ENCODE measurements at places on chromosomes 5 and 9. TPM values are rescaled to one million over a fixed set of nuclear protein-coding genes. Genes with fewer than 3 reads are reported as not detected.
A peak's percentile ranks its signal among the peaks of the same experiment; 100 is the strongest.

DNA sequence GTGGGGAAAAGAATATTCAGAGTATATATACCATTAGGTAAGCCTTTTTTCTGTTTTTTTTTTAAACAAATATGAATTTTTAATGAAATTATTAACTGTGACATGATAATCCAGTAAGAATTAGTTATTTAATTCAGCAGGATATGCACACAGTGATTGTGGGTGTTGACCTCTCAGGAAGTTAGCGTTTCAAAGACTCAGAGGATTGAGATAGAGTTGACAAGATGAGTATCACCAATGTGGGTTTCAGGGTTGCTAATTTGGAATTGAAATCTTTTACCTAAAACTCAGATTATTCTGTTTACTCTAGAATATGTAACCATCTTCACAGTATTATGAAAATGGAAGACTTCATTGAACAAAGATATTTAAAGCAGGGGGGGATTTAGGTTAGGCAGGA lies 56.2 kb downstream of the FOCAD start:
- peak; percentile 20 for ATAC-seq

DNA sequence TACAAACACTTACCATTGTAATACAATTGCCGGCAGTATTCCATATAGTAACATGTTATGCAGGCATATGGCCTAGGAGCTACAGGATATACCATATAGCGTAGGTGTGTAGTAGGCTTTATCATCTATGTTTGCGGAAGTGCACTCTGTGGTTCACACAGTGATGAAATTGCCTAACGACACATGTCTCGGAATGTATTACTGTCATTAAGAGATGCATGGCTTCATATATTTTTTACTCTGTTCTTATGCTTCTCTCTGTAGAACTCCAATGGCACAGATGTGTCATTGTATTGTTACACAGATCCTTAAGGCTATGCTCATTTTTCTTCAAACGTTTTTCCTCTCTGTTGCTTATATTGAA lies 19.2 kb upstream of the ANKRD18A start:
- ATAC-seq = no peak

GRCh38 chr9:3337515-3338225 lies 188.1 kb downstream of the RFX3 start:
- peak; percentile 55 for ATAC-seq

GRCh38 chr9:106291786-106292185 lies 571.2 kb upstream of the ZNF462 start:
- ATAC-seq = no peak

- ATAC-seq = no peak
These were observed 27.7 kb downstream of the UBAP1 start for GRCh38 chr9:34206561-34206960.

- ATAC-seq = peak; percentile 67
These were observed 325.4 kb downstream of the TMEM38B start for GRCh38 chr9:106019702-106020101.

DNA sequence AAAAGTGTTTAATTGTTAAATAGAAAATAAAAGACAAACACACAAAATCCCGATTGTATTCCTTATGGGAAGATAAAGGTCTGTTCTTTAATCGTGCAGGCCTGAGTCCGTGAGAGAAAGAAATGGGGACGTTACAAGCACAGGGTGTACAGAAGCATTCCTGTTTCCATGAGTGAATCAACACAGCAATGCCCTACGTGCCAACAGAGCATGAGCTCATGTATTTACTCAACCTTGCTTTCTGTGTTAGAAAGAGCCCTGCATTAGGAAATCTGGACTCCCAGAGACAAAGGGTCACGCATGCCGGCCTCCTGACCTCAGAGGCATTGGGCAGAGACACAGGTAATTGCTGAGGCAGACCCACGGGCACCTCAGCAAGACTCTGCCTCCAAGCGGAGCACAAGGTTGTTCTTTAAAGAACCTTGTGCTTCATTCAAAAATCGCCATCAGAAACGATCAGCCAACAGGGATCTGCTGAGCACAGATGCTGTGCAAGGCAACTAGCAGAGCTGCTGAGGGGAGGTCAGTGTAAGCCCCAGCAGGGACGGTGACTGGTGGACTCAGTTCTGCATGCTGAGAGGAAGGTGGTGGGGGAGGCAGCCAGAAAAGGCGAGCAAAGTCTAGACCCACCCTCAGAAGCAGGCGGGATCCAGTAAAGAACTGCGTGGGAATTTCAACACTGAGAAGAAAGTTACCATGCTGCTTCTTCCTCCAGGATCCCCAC lies 101.0 kb downstream of the TLE1 start:
- ATAC-seq = peak; percentile 89

DNA sequence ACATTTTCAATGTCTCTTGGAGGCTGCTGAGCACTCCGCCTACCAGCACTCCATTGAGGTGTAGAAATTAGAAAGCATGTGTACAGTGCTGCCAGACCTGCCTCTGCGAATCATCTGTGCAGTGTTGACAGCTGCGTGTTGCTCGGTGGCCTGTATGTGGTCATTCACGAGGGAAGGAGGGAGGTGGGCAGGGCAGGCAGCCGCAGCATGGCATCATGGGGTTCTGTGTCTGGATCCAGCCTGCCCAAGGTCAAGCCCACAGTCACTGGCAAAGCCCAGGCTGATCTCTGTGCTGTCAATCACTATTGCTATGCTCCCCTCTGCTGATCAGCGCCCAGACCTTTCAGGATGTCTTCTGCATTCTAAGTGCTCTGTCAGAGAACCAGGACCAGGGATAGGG lies 8.0 kb upstream of the PDZD2 start:
- ATAC-seq = peak; percentile 71

DNA sequence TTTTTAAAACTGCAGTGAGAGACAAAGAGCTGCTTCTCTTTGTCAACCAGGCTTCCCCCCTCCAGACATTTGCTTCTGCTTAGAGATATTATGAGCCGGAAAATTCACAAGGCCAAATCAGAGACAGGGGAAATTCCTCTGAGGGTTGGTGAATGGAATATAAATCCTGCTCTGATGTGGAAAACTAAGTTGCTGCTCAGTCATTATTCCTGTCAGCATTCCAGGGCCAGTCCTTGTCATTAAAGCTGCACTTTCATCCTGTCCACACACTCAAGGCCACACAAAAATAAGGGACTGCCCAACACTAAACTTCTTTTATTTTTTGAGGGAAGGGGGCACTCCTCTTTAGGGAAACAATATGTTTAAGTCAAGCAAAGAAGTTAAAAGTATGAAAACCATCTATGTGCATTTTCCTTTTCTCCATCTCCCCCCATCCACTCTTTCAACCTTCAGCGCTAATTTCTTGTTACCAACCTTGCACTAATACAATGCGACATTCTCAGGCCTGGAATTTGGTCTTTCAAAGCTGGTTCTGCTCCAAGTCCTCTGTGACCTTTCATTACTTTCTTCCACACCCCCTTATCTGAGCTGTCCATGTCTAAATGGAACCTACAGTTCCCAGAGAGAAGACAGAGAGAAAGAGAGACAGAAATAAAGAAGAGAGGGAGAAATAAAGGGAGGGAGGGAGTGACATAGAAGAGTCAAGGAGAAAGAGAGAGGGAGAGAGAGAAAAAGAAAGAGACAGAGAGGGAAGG lies 118.9 kb upstream of the S1PR3 start:
- no peak for ATAC-seq

DNA sequence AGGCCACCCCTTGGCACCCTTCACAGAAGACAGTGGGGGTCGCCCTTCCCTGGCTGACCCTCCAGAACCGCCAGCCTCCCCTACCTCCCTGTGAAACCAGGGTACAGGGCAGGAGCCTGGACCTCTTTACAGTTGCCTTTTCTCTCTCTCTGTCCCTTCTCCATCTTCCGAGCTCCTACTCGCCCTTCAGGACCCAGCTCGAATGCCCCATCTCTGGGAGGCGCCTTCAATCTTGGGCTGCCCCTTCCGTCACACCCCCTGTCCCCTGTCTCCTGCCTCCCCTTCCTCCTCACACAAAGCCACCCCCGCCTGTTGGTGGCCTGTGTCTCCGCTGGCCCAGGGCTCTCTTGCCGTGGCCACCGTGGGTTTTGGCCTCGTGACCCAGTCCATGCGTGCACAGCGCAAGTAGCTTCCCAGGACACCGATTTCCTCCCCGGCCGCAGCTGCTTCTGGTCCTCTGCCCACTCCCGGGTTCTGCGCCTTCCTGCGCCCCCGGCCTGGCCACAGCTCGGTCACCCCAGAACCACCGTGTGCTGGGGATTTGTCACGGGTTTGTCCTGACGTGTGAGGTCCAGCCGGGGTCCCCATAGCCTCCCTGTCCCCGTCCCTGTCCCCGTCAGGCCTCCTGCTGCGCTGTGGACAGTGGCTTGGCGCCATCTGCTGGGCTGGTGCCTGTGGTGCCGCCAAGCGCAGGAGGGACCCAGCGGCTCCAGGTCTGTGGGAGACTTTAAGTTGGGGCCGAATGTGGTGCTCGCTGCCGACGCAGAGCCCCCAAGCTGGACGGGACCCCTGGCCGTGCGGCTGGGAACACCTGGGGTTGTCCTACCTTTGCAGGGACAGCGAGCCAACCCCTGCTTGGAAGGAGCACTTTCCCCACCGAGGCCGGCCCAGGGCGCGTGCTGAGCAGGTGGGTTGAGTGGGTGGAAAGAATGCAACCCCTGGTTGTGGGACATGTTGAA lies 4.0 kb upstream of the TMEM250 start:
- peak; percentile 2 for ATAC-seq

- ATAC-seq = no peak
These were observed 105.2 kb downstream of the OLFM1 start for GRCh38 chr9:135192686-135193085.

GRCh38 chr5:138636398-138636944 lies 61.3 kb upstream of the HSPA9 start:
- ATAC-seq = no peak

GRCh38 chr9:78783743-78784142 lies 486.8 kb downstream of the PSAT1 start:
- no peak for ATAC-seq

The CER1 gene
- not detected for total RNA-seq

The WDR38 gene
- 0.24 TPM for total RNA-seq

The OR1L6 gene
- total RNA-seq = 0.21 TPM

The IL13 gene
- total RNA-seq = 1.1 TPM

The TAF9 gene
- 89.6 TPM for total RNA-seq

The ANXA1 gene
- 1.8 TPM for total RNA-seq

The CACNA1B gene
- 9.8 TPM for total RNA-seq

The PTPA gene
- 61.2 TPM for total RNA-seq

The PRRC1 gene
- 56.3 TPM for total RNA-seq

All from motor neuron (in vitro differentiated cells).